ENCODE measurements at places on chromosomes 1 and 21.

GRCh38 chr21:43298546-43299440 lies 128.1 kb downstream of the SIK1 start:
- DNase-seq = no peak

GRCh38 chr1:234486858-234487840 lies 8.2 kb upstream of the TARBP1 start:
- peak; percentile 83 for DNase-seq

DNA sequence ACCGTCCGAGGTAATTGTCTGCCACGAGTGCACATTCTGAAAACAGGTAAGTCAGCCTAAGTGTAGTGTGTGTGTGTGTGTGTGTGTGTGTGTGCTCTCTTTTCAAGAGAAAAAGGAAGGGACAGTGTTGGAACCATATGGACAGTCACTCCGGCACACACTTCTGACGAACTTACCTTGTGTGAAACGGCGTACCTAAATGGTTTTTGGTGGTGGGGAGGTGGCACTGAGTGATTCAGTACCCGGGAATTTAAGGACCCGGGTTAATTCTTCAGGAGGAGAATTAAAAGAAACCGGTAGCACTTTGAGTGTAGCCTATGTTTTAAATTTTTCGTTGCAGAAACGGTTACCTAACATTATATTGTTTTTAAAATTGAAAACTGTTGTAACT lies 286 bp downstream of the ODR4 start:
- no peak for DNase-seq

DNA sequence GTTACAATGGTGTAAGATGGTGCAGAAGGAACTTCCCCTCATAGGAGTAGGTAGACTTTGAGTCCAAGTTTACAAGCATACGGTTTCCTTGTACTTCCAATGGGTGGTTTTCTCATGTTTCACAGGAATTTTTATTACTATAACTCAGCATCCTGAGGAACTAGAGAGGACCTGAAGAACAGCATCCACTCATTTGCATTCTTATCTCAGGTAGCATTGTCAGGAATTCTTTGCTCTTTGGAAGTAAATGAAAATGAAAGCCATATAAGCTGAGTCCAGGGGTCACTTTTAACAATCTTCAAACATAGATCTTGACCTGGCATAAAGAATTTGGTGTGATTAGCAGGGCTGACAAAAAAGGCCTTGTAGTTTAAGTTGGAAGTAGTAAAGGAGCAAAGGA lies 34.4 kb downstream of the CLCA4 start:
- DNase-seq = no peak

- DNase-seq = no peak
Observed at GRCh38 chr1:167477986-167478385, 40.3 kb downstream of the CD247 start.

- peak; percentile 26 for DNase-seq
Observed at GRCh38 chr1:183872403-183872802, 67.5 kb downstream of the RGL1 start.

DNA sequence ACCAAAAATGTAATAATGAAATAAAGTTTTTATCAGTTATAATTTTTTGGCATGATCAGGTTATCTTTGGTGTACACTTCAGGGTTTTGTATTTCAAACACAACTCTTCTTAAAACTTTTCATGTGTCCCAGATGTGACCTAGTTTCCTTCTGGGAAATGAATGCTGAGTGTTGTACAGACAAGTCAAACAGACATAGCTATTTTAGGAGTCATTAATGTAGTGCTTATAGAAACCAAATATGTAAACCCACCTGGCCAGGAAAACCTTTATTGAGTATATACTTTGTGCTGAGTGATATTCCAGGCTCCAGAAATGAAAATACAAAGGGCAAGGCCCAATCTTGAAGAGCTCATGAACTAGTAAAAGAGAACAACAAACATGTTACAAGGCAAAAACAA lies 25.9 kb upstream of the HOOK1 start:
- no peak for DNase-seq

Data from AG10803 (cell line).